ENCODE measurements at places on chromosomes 11 and 22. TPM values are rescaled to one million over a fixed set of nuclear protein-coding genes. Genes with fewer than 3 reads are reported as not detected.

Gene MYBPC3
- 0.75 TPM for polyA plus RNA-seq

DNA sequence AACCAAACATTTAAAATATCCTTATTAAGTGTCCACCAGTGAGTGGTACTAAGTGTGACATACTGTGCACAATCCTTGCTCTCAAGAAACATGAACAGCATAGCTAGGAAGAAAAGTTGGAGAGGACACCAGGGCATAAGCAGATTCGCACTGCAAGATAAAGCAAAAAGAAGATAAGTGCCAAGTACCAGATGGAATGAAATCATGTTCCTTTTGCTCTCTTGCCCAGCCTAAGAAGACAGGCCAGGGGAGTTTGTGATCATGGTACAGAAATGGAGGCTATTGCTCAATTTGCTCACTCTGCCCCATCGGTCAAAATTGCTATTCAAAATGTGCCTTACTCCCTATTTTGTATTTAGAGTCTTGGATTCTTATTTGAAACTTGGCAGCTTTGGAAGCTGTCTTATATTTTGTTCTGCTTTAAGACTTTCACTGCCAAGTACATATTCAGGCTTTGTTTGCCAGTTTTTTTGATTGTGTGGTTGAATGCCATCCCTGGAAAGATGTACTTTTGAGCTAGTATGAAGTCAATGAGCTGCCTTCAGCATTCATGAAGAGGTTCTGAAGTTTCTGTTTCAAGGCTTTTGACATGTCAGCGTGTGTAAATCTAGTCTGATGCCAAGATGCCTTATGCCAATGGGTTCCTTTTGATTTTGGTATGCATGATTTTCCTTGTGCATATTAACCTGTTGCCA is 90.3 kb downstream of the PAX6 start:
- DNase-seq: no peak

GRCh38 chr22:31789803-31790202 is 36.0 kb downstream of the DEPDC5 start:
- no peak for DNase-seq

- peak; percentile 35 for DNase-seq
Observed at GRCh38 chr11:19460718-19461405, 220.1 kb upstream of the E2F8 start.

GRCh38 chr11:59992425-59992824 is 24.6 kb upstream of the OOSP4B start:
- DNase-seq: no peak

Gene FGF4
- polyA plus RNA-seq: 12.0 TPM

GRCh38 chr22:17785185-17786184 is 11.2 kb upstream of the BID start:
- no peak for DNase-seq

GRCh38 chr22:41831383-41831782 is 1.5 kb upstream of the SREBF2 start:
- no peak for DNase-seq
